ENCODE measurements at places on chromosomes 5 and 9.

GRCh38 chr5:170132269-170132975 lies 26.7 kb downstream of the FOXI1 start:
- DNase-seq, result peak; percentile 81

DNA sequence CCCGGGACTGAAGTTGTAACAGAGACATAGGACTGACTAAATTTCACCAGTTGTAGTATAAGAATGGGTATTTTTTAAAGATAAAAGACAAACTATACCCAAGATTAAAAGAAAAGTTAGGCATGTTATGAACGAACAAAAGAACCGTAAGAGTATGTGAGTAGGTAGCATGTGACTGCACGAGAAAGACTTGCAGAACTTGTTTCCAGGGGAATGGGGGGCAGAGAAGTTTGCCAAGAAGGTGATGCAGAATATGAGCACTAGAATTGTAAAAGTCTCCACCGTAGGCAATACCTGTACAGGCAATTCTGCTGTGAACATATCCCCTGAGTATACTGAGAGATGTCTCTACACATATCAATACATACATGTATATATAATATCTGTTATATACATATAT lies 614.7 kb downstream of the PRELID2 start:
- DNase-seq, result no peak

- no peak for DNase-seq
Observed at GRCh38 chr5:155263381-155263780, 249.8 kb downstream of the KIF4B start.

DNA sequence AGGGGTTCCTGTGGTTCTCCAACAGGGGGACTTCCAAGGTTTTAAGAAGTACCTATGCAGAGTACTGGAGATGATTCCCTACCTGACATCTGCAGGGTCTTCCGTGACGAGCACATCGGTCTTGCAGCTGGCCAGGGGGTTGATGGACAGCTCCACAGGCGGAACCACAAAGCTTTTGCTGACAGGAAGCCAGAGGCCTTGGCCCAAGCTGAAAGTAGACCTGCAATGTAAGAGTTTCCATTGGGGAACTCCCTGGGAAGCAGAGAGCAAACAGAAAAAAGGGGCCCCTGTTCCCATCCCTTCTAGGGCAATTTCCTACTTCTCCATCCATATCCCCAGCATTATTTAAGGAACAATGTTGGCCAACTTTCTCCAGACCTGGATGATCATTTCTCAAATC lies 288.0 kb downstream of the TRIM32 start:
- DNase-seq, result no peak

DNA sequence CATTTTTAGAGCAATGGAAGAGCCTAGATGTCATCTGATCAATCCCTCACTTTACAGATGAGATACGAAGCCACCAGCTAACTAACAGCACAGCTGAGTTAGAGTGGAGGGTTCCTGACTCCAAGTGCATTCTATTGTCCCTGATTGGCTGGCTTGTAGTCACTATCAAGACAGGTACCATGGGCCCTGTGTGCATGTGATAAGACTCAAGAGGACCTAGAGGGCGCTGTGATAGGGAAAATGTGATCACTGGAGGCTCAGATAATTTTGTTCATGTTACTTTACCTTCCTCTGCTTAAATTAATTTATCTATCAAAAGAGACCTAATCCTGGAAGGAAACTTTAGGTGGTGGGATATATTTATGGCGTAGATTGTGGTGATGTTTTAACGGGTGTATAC lies 19.5 kb upstream of the SNAPC3 start:
- DNase-seq, result no peak

GRCh38 chr5:647727-648126 lies 35.6 kb downstream of the CEP72 start:
- no peak for DNase-seq

DNA sequence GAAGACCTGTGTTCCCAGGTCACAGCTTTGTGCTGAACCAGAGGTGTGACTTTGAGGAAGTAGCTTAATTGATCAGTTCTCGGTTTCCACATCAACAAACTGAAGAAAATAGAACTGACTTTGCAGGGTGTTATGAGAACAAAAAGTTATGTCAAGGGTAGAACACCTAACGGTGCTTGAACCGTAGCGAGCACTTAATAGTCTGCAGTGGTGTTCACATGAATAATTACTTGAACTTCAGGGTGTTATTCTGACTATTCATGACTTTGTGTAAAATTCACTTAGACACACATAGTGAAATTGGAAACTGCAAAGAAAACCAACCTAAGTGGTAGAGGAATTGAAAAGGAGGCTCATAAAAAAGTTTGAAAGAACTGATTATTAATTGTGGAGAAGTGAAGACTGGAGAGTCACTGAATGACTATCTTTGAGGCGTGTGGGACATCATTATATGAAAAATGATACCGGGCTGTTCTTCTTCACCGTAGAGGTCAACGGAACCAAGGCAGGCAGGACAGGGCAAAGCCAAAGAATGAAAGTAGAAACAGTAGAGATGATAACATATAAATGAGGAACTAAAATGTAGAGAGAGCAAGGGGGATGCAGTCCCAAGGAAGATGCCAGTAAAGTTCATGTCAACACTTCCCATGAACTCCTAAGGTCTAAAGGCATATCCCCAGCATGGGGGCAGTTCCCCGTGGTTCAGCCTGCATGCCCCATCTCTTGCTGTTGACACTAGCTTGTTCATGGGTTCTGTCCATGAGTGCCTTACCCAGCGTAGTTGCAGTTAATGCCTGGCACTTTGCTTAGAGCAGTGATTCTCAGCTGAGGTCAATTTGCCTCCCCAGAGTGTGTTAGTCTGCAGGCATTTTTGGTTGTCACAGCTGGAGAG lies 118.7 kb downstream of the ZNF462 start:
- no peak for DNase-seq

DNA sequence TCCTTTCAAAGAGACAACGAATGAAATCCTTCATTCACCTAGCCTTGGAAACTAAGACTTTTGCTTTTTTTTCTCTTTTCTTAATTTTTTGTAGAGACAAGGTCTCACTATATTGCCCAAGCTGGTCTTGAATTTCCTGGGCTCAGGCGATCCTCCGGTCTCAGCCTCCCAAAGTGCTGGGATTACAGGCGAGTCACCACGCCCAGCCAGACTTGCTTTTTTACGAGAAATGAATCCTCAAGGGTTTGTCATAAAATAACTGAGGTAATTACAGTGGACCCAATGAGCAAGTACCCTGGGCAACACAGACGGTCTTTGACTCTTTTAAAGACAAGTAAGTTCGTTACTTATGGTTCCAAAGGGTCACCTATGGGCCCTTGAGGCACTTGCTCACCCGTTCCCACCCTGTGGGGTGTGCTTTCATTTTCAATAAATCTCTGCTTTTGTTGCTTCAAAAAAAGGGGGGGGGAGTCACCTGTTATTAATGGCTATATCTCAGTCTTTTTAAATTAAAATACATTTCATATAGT lies 70.4 kb downstream of the TRPM6 start:
- DNase-seq, result no peak

DNA sequence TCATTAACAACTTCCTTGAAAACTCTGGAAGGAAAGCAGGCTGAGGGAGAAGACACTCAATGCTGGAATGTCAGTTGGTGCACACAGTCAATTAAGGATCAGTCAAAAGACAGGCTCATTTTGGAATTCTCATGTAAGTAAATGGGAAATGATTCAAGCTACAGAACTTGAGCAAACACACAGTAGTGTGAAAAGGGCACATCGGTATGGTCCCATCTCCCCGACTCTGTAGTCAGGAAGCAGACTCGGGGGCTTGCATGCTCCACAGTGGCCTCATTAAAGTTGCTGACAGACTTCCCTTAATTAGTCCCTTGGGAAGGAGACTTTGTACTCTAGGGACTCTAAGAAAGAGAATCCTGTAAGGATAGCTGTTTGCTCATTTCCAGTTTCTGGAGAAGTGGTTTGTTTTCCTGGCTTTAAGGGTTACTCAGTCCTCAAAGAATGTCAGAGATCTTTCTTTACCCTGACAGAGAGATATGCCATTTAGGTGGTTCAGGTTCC lies 339.2 kb downstream of the ADAMTS6 start:
- DNase-seq, result peak; percentile 13

- peak; percentile 12 for DNase-seq
Observed at GRCh38 chr9:113712053-113712452, 164.1 kb upstream of the ZNF618 start.

DNA sequence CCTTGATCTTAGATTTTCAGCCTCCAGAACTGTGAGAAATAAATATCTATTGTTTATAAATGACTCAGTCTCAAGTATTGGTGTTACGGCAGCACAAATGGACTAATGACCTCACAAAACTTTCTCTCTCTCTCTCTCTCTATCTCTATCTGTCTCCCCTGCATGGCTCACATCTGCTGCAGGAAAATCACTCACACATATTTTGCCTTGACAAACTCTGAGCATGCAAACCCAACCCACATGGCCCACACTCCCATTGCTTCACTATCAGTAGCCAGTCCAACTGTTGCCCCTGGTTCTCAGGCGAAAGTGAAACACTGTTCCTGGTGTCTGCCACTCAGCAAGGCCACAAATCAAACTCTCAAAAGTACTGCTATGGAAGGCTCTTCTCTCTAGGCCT lies 66.4 kb upstream of the PIK3R1 start:
- DNase-seq, result no peak
